ENCODE measurements at places on chromosomes 4 and X.

DNA sequence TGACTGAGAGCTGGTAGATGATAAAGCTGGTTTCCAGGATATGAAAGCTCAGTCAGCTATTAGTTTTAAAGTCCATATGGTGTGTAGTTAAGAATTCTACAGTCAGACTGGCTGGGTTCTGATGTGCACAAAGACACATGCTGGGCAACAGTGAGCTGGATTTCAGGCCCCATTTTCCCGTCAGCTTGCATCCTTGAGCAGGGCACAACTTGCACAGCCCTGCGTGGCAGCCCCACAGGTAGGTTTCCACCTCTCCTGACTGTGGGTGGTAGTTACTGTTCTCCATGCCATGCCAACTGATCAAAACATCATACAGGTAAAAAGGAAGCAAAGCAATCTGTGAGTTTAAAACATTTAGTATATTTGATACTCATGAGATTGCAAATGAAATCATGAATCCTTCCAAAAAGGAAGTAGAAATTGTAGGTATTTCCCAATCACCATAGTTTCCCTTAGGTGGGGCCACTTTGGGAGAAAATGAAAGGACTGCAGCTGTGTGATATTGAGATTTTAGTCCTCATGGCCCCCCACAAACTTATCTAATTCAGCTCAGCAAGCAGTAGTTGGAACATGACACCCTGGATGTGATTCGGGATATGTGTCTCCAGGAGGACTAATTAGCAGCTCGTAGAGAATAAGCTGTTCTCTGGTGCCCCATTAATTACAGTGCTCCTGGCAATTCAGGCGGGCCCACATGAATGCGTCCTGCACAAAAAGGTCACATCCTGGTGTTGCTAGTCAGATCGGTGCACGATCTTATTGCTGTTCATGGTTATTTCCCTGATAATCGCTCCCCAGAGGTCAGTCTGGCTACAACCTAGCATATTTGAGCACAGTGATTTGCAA, 42.4 kb upstream of the NOCT start:
- no peak for DNase-seq

- DNase-seq: no peak
Observed at GRCh38 chr4:26220696-26221095, 100.1 kb upstream of the RBPJ start.

- DNase-seq: no peak
Observed at GRCh38 chr4:81808011-81808672, 336.4 kb upstream of the RASGEF1B start.

DNA sequence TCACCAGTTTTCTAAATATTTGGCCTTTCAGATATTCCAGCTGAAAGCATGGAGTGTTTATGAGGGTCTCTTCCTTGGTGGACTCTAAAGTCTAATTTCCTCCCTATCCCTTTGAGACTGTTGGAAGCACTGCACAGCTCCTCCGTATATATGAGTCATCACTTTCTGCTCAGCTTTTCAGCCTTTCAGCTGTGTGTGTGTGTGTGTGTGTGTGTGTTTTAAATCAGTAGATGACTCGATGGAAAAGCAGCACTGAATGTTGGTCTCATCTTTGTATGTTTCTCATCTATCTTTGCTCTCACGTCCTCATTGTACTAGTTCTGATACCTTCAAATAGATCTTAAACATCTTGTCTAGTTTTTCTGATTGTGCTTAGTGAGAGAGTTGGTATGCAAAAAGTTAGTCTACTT, 81.6 kb downstream of the ZFX start:
- DNase-seq: no peak

DNA sequence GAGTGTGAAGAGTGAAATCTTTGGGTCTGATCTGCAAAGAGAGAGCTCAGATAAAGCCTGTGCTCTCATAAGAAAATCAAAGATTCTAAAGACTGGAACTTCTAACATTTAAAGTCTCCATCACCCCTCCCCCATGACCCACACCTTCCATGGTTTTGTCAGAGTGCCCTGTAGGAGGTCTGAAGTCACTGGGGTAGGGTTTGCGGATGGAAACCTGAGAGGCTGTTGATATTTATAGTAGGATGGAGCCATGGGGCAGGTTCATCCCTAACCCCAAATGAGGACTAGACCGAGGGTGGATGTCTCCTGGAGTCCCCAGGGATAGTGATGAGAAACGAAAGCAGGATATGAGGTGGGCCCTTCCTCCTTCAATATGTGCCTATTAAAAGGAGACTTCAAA, 28.4 kb upstream of the NLGN4X start:
- DNase-seq: no peak

- DNase-seq: no peak
Observed at GRCh38 chr4:173494013-173494970, 35.7 kb downstream of the HAND2 start.

DNA sequence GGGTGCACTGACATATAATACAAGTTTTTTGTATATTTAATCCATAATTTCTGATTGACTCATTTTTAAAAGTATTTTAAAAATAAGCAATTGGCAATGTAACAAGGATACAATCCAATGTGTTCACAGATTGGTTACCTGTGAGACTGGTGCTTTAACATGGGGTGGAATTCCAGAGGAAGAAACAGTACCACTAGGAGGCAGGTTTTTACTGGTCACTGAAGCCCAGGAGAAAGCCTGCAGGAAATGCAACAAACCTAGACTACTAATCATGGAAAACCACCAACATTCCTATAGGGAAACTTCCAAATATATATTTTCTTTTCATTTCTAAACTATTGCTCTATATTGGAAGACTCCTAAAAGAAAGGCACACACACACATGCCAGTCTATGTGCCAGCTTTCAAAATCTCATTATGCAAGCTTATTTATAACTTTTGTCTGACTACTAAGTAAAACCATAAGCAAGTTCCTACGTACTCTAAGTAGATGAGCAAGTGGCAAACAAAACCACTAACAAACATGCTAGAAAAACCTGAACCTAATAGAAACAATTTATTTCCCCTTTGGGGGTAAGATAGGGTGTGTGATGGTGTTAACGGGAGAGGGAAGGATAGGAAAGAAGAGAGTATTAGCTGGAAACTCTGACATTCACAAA, 19.2 kb downstream of the G3BP2 start:
- DNase-seq: no peak

DNA sequence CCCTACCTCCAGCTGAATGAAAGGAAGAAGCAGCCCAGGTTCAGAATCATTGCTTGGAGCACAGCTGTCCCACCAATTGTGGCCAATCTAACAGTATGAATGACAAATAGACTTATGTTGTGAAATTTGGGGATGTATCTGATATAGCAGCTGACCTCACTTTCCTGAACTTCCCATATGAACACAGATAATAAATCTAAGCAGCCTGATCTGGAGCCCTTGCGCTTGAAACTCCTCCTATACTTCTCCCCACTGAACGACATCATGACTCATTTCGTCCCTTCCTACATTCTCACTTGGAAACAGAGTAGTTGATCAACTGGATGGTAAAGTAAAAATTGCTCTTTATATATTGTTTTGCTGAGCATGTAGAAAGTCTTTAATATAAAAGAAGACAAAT, 24.2 kb upstream of the AMELX start:
- DNase-seq: no peak

DNA sequence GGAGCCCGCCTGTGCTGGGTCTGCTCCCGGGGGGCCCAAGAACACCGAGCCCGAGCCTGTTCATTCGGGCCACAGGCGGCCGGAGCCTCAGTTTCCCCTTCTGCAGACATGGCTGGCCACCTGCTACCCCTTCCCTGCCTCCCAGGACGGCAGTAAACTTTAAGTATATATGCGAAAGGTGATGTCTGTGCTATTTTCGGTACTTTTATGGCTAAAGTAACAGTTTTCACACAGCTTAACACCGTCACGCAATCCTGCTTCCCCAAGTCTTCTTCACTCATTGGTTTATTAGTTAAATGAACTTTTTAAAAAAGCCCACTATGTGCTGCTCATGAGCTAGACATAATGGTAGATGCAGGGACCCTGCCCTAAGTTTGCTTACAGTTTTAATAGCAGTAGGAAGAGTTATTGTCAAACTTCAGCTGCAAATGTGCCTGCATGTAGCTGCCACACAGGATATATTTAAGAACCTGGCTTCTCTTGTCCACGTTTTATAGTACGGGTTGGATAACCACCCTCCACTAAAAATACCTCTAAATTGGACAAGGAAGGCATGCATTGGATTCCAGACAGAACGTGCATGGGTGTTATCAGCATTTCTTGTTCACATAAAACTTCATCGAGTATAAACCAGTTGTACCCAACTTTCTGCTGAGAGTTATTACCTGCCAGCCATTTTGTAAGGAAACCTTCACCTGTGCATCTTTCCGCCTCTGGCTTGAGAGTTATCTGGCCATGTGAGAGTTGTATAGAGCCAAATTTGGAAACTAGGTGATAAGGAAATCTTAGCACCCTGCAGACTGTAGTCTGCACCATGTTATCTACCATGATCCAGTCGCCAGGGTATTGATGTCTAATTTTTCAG, 741 bp downstream of the ANAPC4 start:
- peak; percentile 9 for DNase-seq

DNA sequence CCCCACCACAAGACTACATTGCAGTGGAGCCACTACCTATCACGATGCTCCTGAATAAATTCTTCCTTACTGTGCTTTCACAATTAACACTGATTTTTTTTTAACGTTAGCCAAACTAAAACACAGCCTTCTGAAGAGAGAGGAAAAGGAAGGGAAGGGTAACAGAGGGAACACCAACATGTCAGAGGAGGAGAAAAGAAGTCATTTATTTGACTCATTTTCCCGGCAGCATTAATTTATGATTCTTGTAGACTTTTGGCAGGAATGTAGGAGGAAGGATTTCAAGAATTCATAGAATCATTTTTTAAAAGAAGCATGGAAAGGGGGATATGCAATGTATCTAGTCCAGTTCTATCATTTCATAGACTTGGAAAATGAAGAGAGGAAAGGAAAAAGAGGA, 74.3 kb upstream of the IQCM start:
- no peak for DNase-seq

- DNase-seq: no peak
Observed at GRCh38 chr4:23720556-23720955, 169.3 kb downstream of the PPARGC1A start.

- DNase-seq: no peak
Observed at GRCh38 chr4:153189016-153189801, 15.0 kb upstream of the TRIM2 start.

GRCh38 chr4:47913330-47913729, 1.1 kb downstream of the NFXL1 start:
- DNase-seq: no peak

DNA sequence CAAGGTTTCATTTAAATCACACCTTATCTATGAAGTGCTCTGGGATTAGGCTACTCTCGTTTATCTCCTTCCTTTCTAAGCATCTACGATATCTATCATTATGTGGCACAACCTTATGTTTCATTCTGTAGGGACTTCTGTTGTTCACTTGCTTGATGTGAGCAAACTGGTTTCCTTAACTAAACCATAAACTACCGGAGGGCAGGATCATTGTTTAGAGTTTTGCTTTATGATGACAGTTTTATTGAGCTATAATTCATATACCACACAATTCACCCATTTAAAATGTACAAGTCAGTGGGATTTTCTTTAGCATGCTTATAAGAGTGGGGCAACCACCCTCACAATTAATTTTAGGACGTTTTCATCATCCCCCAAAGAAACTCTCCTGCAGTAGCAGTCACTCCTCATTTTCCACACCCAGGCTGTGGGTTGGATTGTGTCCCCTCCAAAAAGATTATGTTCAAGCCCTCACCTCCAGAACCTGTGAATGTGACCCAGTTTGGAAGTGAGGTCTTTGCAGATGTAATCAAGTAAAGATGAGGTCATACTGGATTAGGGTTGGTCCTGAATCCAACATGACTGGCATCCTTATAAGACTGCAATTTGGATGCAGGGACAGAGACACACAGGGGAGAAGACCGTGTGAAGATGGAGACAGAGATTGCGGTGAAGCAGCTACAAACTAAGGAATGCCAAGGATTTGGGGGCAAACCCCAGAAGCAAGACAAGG, 42.1 kb upstream of the SH3RF1 start:
- DNase-seq: no peak

DNA sequence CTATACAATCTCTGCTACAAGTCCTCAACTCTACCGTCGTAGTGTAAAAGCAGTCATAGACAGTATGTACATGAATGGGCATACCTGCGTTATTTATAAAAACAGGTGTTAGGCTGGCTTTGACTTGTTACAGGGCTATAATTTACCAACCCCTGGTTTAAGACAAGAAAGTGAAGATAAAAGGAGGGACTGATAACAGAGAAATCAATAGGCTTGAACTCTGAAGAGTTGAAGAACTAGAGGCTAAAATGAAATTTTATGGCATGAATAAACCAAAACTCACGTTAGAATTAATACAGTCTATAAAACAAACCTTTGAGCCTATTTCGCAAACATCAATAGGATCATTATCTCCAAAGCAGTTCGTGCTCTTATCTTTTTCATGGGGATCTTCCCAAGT, 36.2 kb downstream of the PPA2 start:
- no peak for DNase-seq

GRCh38 chrX:115939070-115939469, 231.5 kb upstream of the AGTR2 start:
- no peak for DNase-seq

DNA sequence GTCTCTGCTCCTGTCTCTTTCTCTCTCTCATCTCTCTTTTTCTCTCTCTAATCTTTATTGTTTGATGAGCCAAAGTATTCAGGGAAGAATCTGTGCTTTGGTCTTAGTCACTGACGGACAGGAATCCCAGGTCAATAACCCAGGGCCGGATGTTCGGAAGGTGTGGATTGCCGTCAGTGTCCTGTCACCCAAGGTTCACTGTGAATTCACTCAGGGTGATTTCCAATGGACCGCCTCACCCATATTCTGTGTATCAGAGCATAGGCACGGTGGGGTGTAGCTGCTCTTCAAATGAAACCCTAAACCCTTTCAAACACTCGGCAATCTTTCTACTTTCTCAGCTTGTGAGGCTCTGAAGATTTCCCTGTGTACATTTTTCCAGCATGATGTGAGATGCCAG, 144.6 kb upstream of the GPC4 start:
- DNase-seq: no peak

DNA sequence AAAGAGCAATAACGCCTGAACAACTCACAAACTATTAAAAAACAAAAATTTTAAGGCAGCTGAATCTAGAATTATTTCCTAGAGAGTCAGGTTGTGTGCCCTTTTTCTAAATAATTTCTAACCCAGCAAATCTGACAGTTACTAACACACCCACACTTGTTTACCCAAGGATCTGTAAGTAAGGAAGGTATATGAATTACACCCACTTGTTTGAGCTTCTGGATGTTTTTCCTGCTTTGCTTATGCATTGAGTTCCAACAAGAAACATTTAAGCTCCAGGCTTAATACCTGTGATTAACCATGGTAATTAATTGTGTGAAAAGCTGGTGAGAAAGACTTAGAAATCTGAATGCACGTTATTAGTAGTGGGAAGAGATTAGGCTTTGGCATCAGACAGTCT, 1.5 kb downstream of the NIPAL1 start:
- DNase-seq: no peak

- no peak for DNase-seq
Observed at GRCh38 chr4:148740701-148741100, 298.5 kb upstream of the NR3C2 start.

GRCh38 chr4:145533001-145533400, 51.3 kb downstream of the SMAD1 start:
- DNase-seq: no peak

All from GM12891 (cell line).